Upper lobe of right lung (tissue), 1 donor: ENCODE measurements at places on chromosomes 5 and 9.

GRCh38 chr9:105418588-105419500 is 29.0 kb upstream of the FSD1L start:
- no peak for DNase-seq

DNA sequence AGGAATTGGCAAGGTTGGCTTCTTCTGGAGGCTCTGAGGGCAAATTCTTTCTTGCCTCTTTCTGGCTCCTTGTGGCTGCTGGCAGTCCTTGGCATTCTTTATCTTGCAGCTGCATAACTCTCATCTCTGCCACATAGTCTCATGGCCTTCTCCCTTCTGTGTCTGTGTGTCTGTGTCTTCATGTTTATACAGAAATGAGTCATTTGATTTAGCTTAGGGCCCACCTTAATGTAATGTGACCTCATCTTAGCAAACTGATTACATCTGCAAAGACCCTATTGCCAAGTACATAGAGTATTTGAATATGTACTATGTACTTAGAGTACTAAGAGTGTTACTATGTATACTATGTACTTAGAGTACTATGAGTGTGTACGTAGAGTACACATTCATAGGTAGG is 122.5 kb downstream of the RFK start:
- no peak for DNase-seq

DNA sequence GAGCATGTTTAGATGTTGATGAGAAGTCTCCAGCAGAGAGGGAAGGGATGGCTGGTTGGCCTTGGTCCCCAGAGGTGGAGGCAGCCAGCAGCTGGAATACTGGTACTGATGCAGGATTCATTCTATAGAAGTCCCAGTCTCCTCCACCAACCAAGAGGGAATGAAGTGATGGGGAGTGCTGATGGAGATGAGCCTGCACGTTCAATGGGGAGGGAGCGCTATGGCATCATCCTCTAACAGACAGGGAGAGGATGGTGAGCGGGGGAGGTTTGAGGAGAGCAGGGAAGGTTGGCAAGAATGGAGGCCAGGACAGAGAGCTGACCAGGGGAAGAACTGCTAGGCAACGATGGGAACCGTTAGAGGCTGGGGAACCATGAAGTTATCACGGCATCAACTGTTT is 159.8 kb upstream of the MVB12B start:
- peak; percentile 31 for DNase-seq

GRCh38 chr5:16669776-16670175 is 53.0 kb upstream of the RETREG1 start:
- DNase-seq = no peak

DNA sequence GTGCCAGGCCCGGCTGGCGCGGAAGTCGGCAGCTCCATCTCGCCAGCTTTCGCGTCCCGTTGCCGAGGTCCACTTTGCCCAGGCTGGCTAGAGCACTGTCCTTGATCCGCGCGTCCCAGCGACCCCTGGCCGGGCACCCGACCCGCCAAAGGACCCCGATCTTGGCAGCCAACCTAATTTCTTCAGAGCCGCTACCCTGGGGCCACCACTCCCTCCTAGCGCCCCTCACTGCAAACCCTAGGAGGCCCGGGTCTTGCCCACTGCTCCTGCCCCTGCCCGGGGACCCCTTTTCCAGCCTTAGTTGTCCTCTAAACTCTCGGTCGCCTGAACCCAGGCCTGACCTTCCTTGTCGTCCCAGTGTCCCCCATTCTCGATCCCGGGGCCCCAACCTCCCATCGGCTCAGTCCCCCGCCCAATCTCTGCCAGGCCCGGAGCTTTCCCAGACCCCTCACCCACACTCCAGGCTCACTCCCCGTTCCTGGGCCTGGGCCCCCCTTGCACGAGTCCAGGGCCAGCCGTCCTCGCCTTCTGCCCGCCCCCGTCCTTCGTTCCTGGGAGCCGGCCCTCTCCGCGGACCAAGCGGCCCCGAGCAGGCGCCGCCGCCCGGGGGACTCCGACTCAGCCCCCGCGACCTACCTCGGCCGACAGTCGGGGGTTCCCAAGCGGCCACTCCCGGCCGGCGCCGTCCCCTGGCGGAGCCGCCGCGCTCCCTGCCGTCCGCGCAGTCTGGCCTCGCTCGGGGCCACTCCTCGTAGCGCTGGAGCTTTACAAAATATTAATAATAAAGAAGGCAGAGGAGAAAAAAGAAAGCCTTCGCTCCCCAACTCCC is 701 bp upstream of the LMX1B start:
- peak; percentile 64 for DNase-seq

- DNase-seq = no peak
Measured at GRCh38 chr9:133641396-133641655, 5.2 kb downstream of the DBH start.
